Sciatic nerve (tissue), 2 donors: ENCODE measurements at places on chromosomes 2 and 18.

- peak; percentile 69 for DNase-seq
Measured at GRCh38 chr2:217409949-217410680, 550.3 kb upstream of the TNP1 start.

DNA sequence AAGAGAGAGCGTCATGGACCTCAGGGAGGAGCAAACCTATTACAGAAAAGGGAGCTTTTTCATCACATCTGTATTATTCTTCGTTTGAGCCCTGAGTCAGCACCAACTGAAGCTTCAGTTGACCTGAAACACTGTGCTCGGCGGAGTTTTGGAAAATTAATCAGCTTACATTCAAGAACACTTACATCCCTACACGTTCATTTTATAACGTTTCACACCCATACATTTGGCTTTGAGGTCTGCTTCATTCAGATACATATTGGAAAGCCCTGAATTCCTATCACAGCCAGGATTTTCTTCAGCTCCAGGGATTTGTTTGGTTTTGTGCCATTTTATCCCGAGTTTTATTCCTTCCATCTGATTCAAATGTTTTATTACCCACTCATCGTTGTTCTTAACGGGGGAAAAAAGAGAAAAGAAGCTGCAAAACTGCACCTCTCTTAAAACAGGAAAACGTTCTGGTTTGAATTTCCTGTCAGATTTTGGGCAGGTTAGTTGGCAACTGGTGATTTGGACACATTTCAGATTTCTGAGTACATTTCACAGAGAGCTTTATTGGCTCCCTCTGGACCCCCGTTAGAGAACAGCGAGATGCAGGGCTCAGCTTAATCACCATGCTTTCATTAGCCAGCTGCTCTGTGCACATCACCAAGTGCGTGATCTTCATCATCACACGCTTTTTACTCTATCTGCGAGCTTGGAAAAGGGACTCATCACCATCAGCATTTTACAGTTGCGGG lies 88.8 kb downstream of the CDC42EP3 start:
- DNase-seq, result no peak

GRCh38 chr2:128605421-128605820 lies 286.8 kb upstream of the HS6ST1 start:
- peak; percentile 32 for DNase-seq

DNA sequence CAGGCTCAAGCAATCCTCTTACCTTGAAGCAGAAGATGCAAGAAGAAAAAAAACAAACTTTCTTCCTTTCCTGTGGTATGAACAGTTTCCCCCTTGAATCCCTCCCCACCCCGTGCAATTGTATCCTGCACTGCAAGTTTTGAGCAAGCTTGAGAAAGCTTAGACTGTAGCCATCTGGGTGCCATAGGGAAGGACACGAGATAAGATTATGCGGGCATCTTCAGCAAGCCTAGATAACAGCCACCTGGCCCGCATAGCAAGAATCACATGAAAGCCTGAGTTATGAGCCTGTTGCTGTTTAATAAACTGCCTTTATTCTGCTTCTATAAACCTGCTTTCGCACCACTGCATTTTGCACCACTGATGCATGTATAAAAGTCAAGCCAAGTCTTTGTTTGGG lies 27.3 kb upstream of the CDCA7 start:
- DNase-seq, result no peak

GRCh38 chr2:210461401-210461800 lies 15.2 kb downstream of the LANCL1 start:
- no peak for DNase-seq

DNA sequence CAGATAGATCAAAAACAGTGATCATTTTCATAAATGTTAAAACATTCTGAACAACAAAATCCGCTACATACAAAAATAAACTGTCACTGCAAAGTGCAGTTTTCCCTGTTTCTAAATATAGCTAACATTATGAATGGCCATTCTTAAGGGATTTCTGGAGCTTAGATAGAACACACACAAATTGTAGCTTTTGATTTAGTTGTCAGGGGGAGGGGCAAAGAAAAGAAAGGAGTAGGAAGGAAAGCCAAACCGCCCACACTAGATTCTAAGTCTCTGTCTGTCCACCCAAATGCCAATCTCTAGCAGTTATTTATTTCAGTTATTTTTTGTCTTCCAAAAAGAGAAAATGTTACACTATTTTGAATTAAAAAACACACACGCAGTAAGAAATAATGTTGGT lies 182.4 kb downstream of the CDH2 start:
- no peak for DNase-seq

- no peak for DNase-seq
Measured at GRCh38 chr2:199273042-199273511, 184.7 kb downstream of the SATB2 start.

- DNase-seq, result no peak
Measured at GRCh38 chr2:105804266-105804665, 59.6 kb downstream of the NCK2 start.

DNA sequence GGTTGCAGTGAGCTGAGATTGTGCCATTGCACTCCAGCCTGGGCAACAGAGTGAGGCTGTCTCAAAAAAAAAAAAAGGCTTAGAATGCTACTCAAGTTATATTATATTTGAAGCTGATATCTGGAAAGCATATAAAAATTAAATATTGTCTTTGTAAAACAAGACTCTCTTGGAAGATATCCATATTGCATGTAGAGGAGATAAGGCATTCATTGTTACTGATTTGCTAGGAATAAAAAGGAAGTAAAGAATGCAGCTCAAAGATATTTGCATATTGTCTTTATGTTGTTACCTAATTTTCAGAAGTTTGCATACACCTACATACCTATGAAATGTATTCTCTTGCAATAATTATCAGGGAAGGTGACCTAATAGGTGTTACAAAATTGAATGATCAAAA lies 79.4 kb downstream of the MYOM1 start:
- no peak for DNase-seq
